ENCODE measurements at places on chromosomes 2 and 18.

- no peak for DNase-seq
Measured at GRCh38 chr2:162591403-162592083, 247.0 kb downstream of the KCNH7 start.

GRCh38 chr2:141423124-141423523, 707.7 kb downstream of the LRP1B start:
- DNase-seq, result no peak

GRCh38 chr2:2145817-2146216, 185.3 kb downstream of the MYT1L start:
- DNase-seq, result no peak

DNA sequence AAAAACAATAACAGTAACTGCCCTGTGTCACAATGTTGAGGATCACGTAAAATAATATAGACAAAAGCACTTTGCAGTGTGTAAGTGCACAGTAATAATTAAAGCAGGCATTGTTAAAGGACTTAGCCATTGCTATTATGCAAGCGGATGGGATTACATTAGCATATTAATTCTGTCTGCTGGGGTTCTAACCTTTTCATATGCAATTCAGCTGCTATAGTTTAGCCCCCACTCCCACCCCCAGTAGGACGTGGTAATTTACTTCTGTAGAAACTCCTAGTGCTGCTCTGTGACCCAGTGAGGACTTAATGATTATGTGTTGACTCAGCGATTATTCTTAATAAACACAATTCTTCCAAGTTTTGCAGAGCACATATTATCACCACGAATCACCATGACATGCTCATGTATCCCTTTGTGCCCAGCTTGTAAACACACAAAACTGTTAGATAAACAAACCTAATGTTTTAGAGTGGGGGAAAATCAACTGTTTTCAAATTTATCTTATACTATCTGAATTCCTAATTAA, 5.1 kb upstream of the ADAM23 start:
- DNase-seq, result no peak

- DNase-seq, result peak; percentile 67
Measured at GRCh38 chr2:27754138-27754588, 17.4 kb upstream of the MRPL33 start.

- no peak for DNase-seq
Measured at GRCh38 chr2:218645126-218645525, 14.3 kb downstream of the ZNF142 start.

DNA sequence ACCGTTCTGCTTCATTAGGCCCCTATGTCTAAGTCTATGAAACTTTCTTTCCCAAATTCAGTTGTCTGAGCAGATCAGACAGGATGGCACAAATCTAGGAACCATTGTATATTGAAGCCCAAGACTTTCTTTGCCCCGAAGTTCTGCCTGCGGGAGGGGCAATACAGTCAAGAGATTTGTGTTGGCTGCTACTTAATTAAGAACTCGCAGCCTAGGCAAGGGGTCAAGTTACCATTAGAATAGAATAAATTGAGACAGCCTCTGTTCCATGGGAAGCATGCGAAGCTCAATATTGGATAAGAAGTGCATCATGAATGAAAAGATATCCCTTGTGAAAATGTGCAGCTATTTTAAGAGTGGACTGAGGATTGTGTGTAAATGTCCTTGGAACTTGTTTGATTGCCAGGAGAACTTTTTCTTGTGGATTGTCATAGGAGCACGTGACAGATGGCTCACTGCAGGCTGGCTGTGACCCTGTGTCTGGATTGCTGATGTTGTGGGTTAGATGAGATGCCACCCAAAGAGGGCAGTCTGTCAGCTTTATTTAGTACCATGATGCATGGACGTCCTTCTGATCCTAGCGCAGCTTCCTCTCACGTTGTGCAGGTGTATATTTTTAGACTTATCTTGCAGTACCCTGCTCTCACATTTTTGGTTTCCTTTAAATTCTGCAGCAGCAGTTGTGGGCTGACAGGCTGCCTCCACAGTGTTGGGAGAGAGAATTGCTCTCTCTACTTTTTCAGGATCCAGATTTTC, 30.9 kb downstream of the HAUS1 start:
- DNase-seq, result no peak

GRCh38 chr2:120279708-120280107, 27.1 kb downstream of the RALB start:
- DNase-seq, result no peak

DNA sequence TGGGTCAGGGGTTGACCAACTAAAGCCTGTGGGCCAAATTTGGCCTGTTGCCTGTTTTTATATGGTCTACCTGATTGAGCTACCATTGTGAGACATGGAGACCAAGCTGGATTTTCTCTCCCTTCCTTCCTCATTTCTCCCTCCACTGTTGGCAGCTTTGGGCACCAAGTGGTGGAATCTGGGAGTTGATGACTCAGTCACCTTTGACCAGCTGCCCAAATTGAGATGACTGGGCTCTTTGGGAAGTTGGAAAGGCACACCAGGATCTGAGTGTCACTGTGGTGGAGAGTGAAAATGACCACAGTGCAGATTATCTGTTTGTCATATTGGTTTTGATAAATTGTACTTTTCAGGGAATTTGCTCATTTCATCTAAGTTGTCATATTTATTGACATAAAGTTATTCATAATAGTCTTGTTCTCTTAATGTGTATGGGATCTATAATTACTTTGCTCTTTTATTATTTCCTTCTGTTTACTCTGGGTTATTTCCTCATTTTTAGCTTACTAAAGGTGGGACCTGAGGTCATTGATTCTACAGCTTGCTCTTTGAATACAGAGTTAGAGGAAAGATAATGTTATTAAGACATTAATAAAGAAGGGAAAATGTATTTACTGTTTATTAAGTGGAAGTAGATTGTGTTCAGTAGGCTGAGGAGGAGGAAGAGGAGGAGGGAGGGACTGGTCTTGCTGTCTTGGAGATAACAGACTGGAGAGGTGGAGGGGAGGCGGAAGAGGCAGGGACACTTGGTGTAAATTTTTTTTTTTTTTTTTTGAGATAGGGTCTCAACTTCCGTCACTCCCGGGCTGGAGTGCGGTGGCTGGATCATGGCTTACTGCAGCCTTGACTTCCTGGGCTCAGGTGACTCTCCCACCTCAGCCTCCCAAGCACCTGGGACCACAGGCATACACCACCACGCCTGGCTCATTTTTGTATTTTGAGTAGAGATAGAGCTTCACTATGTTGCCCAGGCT, 31.8 kb downstream of the AGFG1 start:
- no peak for DNase-seq

DNA sequence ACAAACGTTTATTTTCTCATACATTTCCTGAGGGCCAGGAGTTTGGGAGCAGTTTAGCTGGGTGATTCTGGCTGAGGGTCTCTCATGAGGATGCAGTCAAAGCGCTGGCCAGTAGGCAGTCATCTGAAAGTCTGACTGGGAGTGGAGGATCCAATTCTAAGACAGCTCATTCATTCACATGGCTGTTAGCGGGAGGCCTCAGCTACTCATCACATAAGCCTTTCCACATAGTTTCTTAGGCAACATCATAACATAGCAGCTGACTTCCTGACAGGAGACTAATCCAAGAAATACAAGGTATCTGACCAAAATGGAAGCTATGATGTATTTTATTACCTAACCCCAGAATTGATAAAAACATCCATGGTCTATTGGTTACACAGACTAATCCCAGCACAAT, 2.9 kb upstream of the MRPL44 start:
- DNase-seq, result no peak

DNA sequence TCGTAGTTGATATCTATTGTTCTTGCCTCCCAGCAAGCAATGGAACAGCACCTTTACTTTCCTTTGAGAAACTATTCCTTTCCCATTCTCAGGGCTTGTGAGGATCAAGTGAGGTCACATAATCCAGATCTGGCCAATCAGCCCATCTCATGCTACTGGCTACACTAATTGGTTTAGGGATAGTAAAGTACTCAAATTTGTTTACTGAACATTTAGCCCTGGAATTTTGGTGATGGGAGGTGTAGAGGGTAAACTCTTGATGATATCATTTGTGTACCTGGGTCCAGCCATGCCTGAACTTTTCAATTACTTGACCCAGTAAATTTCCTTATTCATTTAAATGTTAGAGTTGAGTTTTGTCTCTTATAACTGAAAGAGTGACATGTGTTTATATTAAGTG, 195.8 kb upstream of the TNP1 start:
- DNase-seq, result no peak

Data from NCI-H146 (cell line).